ENCODE measurements at places on chromosomes 3 and 15. TPM values are rescaled to one million over a fixed set of nuclear protein-coding genes. Genes with fewer than 3 reads are reported as not detected.
A peak's percentile ranks its signal among the peaks of the same experiment; 100 is the strongest.

- H3K27ac ChIP-seq = no peak overlapping the region
- DNase-seq = no peak
- peaks cover 10% of the 10 kb centered on the region for H3K36me3 ChIP-seq
- H3K27me3 ChIP-seq = no peaks in the 10 kb centered on the region
These were observed 36.0 kb downstream of the NR1D2 start for GRCh38 chr3:23981136-23981535.

The SIDT1 gene
- total RNA-seq = 0.83 TPM

The RTP1 gene
- not detected for total RNA-seq

The A4GNT gene
- total RNA-seq = 0.34 TPM

The LPP gene
- 96.7 TPM for total RNA-seq

- H3K36me3 ChIP-seq = no peaks in the 10 kb centered on the region
- peak overlapping the region; percentile 93 for H3K4me3 ChIP-seq
- DNase-seq = no peak
- peaks cover 4% of the 10 kb centered on the region for H3K4me1 ChIP-seq
These were observed 708 bp downstream of the SEC22A start for GRCh38 chr3:123202451-123202850.

The GASK1A gene
- total RNA-seq = 0.36 TPM

The TXNRD3 gene
- total RNA-seq = 14.6 TPM

- H3K27ac ChIP-seq = no peak overlapping the region
- H3K27me3 ChIP-seq = peaks cover 45% of the 10 kb centered on the region
- no peak for DNase-seq
- peak overlapping the region; percentile 98 for H3K4me3 ChIP-seq
- H3K36me3 ChIP-seq = no peaks in the 10 kb centered on the region
These were observed 2.4 kb downstream of the SEMA6D start for GRCh38 chr15:47719730-47720129.

The CELSR3 gene
- 9.8 TPM for total RNA-seq

DNA sequence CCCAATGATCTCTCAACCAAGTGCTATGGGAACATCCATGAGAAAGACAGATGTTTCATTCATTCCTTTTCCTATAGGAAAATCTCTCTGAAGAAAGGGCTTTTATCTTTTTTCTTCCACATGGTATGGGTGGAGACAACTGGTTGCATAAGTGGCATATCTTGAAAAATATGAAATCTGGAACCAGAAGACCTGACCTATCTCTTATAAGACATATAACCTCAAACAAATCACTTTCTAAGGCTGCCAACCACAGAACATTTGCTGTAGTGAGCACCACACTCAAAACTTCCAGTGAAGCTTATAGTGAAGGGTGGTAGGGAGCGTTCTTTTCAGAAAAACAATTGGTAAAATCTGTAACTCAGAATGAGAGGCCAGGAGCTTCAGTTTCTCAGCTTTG is 58.5 kb downstream of the SHQ1 start:
- no peak for DNase-seq
- H3K4me3 ChIP-seq = no peak overlapping the region
- H3K36me3 ChIP-seq = peaks cover 19% of the 10 kb centered on the region
- no peaks in the 10 kb centered on the region for H3K27me3 ChIP-seq

- H3K36me3 ChIP-seq = no peaks in the 10 kb centered on the region
- DNase-seq = no peak
- H3K4me3 ChIP-seq = no peak overlapping the region
These were observed 400.4 kb upstream of the RARB start for GRCh38 chr3:25027650-25028049.

- no peak overlapping the region for H3K27ac ChIP-seq
- peaks cover 3% of the 10 kb centered on the region for H3K27me3 ChIP-seq
- no peaks in the 10 kb centered on the region for H3K36me3 ChIP-seq
- DNase-seq = no peak
These were observed 206.9 kb upstream of the TRIM42 start for GRCh38 chr3:140470962-140471361.

The SLC35G2 gene
- 3.7 TPM for total RNA-seq

GRCh38 chr3:150527464-150528255 is 18.6 kb downstream of the SERP1 start:
- H3K4me1 ChIP-seq = no peaks in the 10 kb centered on the region
- H3K36me3 ChIP-seq = no peaks in the 10 kb centered on the region
- no peak overlapping the region for H3K4me3 ChIP-seq
- no peak for DNase-seq
- no peak overlapping the region for H3K27ac ChIP-seq

- H3K27ac ChIP-seq = no peak overlapping the region
- peaks cover 3% of the 10 kb centered on the region for H3K4me1 ChIP-seq
- H3K36me3 ChIP-seq = no peaks in the 10 kb centered on the region
These were observed 36.0 kb upstream of the BCL2A1 start for GRCh38 chr15:80006946-80007345.

DNA sequence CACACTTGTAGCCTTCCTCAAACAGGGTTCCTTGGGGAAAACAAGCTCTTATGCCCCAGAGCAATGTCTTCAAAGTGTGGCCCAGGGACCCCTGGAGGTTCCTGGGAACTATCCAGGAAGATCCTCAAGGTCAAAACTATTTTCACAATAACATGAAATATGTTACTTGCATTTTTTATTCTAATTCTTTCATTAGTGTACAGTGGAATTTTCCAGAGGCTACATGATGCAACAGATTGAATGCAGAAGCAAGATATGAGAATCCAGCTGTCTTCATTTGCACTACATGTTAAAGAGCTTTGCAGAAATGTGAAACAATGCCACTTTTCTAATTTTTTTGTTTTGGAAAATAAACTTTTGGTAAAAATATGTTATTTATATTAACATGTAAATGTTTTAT is 190.9 kb downstream of the SLC9A9 start:
- H3K36me3 ChIP-seq = no peaks in the 10 kb centered on the region
- H3K27me3 ChIP-seq = no peaks in the 10 kb centered on the region
- DNase-seq = no peak
- no peaks in the 10 kb centered on the region for H3K4me1 ChIP-seq
- H3K4me3 ChIP-seq = no peak overlapping the region

The ACKR2 gene
- total RNA-seq = 3.5 TPM

DNA sequence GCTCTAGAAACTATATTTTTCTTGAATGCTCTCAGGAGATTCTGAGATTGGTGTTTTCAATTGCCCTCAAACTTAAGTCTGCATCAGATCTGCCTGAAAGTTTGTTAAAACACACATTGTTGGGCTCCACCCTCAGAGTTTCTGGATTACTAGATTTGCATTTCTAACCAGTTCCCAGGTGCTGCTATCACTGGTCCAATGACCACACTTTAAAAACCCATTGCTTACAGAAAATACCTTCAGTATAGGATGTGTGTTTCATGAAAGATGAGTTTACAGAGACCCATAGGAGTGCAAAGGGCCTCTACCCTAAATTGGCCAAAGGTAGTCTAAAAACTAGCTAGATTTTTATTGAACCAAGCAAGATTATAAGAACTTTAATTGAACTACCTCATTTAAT is 17.8 kb downstream of the GRM7 start:
- no peaks in the 10 kb centered on the region for H3K36me3 ChIP-seq
- H3K4me1 ChIP-seq = no peaks in the 10 kb centered on the region
- no peak overlapping the region for H3K4me3 ChIP-seq
- no peaks in the 10 kb centered on the region for H3K27me3 ChIP-seq
- no peak for DNase-seq
- no peak overlapping the region for H3K27ac ChIP-seq

DNA sequence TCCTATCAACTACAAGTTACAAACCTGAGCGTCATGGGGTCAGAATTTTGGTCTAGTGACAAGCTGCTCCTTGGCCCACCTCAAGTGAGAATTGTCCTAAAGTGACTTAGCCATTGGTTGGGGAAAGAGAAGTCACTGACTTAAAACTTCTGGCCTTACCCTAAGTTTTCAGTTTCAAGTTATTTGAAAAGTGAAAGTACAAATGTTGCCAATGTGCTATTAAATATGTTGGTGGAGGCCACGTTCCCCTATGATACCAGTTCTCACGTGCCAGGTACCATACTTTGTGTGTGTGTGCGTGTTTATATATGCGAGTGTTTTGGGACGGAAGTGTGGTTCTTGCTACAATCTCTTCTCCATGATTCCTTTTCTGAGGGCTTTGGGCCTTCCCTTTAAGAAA is 22.6 kb upstream of the RASGRP1 start:
- H3K4me1 ChIP-seq = peaks cover 9% of the 10 kb centered on the region
- H3K27ac ChIP-seq = no peak overlapping the region
- DNase-seq = no peak

GRCh38 chr15:73630921-73631362 is 2.2 kb downstream of the NPTN start:
- H3K4me1 ChIP-seq = peaks cover 37% of the 10 kb centered on the region
- peak overlapping the region; percentile 33 for H3K27ac ChIP-seq
- H3K4me3 ChIP-seq = peak overlapping the region; percentile 96
- no peaks in the 10 kb centered on the region for H3K27me3 ChIP-seq
- no peak for DNase-seq

DNA sequence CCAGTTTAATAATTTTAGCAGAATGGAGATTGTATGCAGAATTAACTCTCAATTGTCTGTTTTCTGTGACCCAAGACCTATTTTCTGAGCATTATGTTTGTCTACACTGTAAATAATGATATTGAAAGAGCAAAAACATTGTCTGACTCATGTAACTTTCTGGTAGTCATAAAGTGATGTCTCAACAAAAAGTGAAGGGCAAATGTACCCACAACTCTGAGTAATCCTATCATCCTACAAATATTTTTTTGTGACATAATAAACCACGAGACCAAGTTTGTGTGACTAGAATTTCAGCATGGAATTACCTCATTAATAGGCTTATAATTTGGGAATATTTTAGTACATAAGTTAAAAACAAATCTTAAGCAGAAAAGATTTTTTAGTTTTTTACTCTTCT is 15.4 kb upstream of the ABHD10 start:
- no peaks in the 10 kb centered on the region for H3K36me3 ChIP-seq
- H3K27me3 ChIP-seq = no peaks in the 10 kb centered on the region
- no peak overlapping the region for H3K27ac ChIP-seq

The MESP1 gene
- total RNA-seq = 2.2 TPM

The CFAP100 gene
- total RNA-seq = 4.3 TPM

DNA sequence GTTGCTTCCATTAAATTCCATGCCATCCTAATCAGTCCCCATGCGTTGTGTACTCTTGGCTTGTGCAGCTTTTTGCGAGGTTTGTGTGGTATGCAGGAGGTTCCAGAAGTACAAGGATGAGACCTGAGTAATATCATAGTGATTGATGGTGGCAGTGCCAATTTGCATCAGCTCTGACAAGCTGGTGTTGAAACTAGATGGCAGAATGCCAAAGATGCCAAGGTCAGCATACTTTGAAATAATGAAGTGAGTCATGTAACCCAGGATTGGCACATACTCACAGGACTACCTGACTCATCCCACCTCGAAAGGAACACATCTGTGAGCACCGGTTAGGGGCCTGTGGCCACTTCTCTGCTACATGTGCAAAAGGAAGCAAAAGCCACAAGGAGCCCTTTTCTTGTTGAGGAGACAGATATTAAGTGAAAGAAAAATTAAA is 14.3 kb downstream of the KAT2B start:
- peaks cover 7% of the 10 kb centered on the region for H3K4me1 ChIP-seq
- H3K36me3 ChIP-seq = no peaks in the 10 kb centered on the region
- H3K27me3 ChIP-seq = no peaks in the 10 kb centered on the region
- H3K27ac ChIP-seq = no peak overlapping the region

DNA sequence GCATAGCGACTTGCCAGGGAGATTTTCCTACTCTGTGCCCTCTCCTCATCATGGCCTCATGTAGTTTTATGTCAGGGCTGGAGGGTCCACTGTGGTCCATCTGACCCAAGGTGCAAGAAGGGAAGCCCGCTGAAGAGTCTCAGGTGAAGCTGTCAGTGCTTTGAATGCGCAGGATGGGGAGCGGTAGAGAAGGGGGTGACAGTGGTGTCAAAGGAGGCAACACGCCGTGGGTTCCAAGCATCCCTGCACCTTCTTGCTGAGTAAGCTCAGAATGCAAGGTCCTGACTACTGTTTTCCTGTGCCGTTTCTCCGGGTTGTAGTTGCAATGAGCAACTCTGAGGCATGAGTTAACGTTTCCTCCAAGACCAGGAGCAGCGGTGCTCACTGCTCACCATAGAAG is 44.9 kb upstream of the RAB6B start:
- peaks cover 14% of the 10 kb centered on the region for H3K27me3 ChIP-seq
- no peak overlapping the region for H3K27ac ChIP-seq
- H3K4me3 ChIP-seq = no peak overlapping the region

- H3K4me3 ChIP-seq = no peak overlapping the region
- DNase-seq = no peak
- peaks cover 4% of the 10 kb centered on the region for H3K36me3 ChIP-seq
- no peaks in the 10 kb centered on the region for H3K27me3 ChIP-seq
- H3K27ac ChIP-seq = no peak overlapping the region
These were observed 71.5 kb downstream of the ZMAT3 start for GRCh38 chr3:179000144-179000543.

DNA sequence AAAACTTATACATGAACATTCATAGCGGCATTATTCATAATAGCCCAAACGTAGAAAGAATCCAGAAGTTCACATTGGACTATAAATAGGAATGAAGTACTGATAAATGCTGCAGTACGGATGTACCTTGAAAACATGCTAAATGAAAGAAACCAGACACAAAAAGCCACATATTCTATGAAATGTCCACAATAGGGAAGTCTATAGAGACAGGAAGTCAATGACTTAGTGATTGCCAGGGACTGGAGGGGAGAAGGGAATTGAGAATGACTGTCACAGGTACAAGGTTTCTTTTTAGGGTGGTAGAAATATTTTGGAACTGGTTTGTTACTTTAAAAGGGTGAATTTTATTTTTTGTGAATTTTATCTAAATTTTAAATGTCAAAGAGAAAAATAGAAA is 71.4 kb upstream of the SKOR1 start:
- no peak overlapping the region for H3K27ac ChIP-seq
- peaks cover 4% of the 10 kb centered on the region for H3K4me1 ChIP-seq
- DNase-seq = no peak
- peaks cover 3% of the 10 kb centered on the region for H3K36me3 ChIP-seq

GRCh38 chr3:153069598-153070510 is 92.2 kb upstream of the RAP2B start:
- no peak overlapping the region for H3K27ac ChIP-seq
- no peaks in the 10 kb centered on the region for H3K27me3 ChIP-seq
- H3K36me3 ChIP-seq = no peaks in the 10 kb centered on the region
- no peak for DNase-seq

- DNase-seq = no peak
- H3K36me3 ChIP-seq = peaks cover 54% of the 10 kb centered on the region
- H3K27me3 ChIP-seq = no peaks in the 10 kb centered on the region
- peaks cover 62% of the 10 kb centered on the region for H3K4me1 ChIP-seq
- H3K4me3 ChIP-seq = peak overlapping the region; percentile 62
- peak overlapping the region; percentile 67 for H3K27ac ChIP-seq
These were observed 85.3 kb downstream of the MEIS2 start for GRCh38 chr15:37015035-37015434.

Measured in type B pancreatic cell (in vitro differentiated cells).